Cardiac muscle cell (in vitro differentiated cells and primary cell): ENCODE measurements at places on chromosomes 6 and 20. TPM values are rescaled to one million over a fixed set of nuclear protein-coding genes. Genes with fewer than 3 reads are reported as not detected.

DNA sequence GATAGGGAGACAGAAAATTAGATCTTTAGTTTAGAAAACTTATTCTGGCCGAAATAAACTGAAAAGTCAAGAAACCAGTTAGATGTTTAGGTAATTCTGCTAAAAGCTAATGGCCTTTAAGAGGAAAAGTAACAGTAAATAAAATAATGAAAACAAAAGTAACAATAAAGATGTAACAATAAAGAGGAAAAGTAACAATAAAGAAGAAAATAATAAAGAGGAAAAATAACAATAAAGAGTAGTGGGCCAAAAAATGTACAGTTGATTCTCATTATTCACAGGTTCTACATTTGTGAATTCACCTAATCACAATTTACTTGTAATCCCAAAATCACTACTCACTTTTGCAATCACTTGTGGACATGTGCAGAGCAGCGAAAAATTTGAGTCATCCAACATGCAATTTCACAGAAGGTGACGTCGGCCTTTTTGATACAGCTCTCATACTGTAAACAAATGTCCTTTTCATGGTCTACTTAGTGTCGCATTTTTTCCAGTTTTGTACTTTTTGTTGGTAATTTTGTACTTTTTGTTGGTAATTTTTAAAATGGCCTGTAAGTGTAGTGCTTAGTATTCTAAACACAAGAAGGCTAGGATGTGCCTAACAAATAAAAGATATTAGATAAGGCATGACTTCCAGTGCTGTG, 24.0 kb downstream of the HBS1L start:
- no peaks in the 10 kb centered on the region for H3K4me1 ChIP-seq
- H3K4me3 ChIP-seq: no peak overlapping the region
- DNase-seq: no peak
- H3K27ac ChIP-seq: no peak overlapping the region
- H3K27me3 ChIP-seq: no peaks in the 10 kb centered on the region

Gene GNMT
- total RNA-seq: 0.21 and 0.25 TPM in 2 replicates

GRCh38 chr6:25302151-25302550, 23.0 kb downstream of the CARMIL1 start:
- peak overlapping the region; percentile 46 for H3K27ac ChIP-seq
- no peaks in the 10 kb centered on the region for H3K36me3 ChIP-seq

DNA sequence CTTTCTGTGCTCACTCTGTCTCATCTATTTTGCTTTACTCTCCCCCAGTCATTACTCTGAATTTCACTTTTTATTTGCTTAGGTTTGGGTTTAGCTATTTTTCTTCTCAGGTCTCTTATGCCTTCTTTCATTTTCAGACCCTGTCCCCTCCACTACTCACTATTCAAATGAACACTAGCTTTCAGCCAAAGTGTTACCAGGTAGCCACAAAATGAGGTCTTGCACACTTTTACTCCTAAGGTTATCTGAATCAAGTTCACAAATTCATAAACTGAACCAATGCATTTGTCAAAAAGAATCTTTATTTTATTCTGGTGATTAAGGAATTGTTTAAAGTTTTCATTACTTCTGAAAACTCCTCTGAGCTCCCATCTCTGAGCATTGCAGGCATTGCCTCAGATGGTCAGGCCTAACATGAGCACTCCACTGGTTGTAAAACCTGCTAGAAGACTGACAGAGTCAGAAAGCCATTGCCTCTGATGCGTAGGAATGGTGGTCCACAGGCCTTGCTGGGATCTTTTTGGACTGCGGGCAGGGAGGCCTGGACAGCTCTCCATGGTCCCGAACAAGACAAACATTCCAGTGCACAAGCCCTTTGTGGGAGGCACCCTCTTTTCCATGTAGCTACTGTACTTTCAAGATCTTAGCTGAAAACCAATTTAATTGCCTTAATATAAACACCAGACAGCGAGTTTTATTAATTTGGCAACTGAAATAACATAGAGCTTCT, 48.5 kb downstream of the FYN start:
- DNase-seq: no peak
- no peaks in the 10 kb centered on the region for H3K36me3 ChIP-seq
- H3K27ac ChIP-seq: no peak overlapping the region
- H3K4me3 ChIP-seq: no peak overlapping the region

DNA sequence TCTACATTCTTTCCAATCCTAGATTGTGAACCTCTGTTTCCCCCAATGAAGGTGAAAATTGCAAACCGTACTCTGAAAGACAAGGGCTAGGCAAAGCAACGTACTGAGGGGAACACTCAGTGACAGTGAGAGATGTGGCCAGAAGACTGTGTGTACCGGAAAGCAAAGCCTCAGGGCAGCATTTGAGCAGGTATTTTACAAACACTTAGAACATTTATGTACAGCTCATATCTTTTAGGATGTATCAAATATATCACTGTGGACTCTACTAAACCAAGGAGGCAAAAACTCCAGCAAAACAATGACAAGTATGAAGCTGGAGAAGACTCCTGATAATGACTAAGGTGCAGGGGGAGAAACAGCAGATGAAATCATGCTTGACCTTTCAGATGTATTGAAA, 236.9 kb downstream of the FOXC1 start:
- DNase-seq: no peak
- H3K27ac ChIP-seq: no peak overlapping the region
- peaks cover 2% of the 10 kb centered on the region for H3K27me3 ChIP-seq
- H3K4me1 ChIP-seq: peaks cover 17% of the 10 kb centered on the region
- no peak overlapping the region for H3K4me3 ChIP-seq

Gene ANKRD66
- not detected in 2 replicates for total RNA-seq

GRCh38 chr6:16851758-16852157, 90.5 kb upstream of the ATXN1 start:
- no peak overlapping the region for H3K4me3 ChIP-seq
- no peaks in the 10 kb centered on the region for H3K36me3 ChIP-seq
- no peak overlapping the region for H3K27ac ChIP-seq
- no peaks in the 10 kb centered on the region for H3K27me3 ChIP-seq
- no peak for DNase-seq
- peaks cover 6% of the 10 kb centered on the region for H3K4me1 ChIP-seq

DNA sequence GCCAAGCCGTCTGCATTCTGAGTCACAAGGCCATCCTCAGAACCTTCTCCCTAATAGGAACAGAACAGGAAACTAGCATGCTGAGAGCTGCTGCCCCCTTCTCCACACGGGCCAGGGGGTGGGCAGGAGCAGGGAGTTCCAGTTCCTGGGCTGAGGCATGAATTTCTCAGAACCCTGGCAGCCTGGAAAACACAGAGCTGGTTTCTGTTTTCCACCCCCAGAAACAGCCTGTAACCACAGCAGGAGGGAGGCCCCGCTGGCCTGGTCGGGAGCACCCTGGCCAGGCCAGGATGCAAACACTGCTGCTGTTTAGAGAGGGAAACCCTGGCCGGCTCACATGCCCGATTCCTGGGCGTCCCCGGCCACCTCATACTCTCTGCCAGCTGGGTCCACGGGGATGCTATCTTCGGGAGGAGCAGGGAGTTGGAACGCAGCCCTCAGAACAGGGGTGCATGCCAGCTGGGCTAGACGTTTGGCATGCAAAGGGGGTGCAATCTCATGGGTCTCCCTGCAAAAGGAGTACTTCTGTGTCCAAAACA, 130.1 kb downstream of the NFATC2 start:
- peak; percentile 57 for DNase-seq
- peaks cover 12% of the 10 kb centered on the region for H3K36me3 ChIP-seq
- peaks cover 6% of the 10 kb centered on the region for H3K4me1 ChIP-seq
- no peaks in the 10 kb centered on the region for H3K27me3 ChIP-seq
- peak overlapping the region; percentile 39 for H3K27ac ChIP-seq

Gene DUSP15
- total RNA-seq: 20.3 and 23.6 TPM in 2 replicates

Gene SRMS
- not detected in 2 replicates for total RNA-seq

DNA sequence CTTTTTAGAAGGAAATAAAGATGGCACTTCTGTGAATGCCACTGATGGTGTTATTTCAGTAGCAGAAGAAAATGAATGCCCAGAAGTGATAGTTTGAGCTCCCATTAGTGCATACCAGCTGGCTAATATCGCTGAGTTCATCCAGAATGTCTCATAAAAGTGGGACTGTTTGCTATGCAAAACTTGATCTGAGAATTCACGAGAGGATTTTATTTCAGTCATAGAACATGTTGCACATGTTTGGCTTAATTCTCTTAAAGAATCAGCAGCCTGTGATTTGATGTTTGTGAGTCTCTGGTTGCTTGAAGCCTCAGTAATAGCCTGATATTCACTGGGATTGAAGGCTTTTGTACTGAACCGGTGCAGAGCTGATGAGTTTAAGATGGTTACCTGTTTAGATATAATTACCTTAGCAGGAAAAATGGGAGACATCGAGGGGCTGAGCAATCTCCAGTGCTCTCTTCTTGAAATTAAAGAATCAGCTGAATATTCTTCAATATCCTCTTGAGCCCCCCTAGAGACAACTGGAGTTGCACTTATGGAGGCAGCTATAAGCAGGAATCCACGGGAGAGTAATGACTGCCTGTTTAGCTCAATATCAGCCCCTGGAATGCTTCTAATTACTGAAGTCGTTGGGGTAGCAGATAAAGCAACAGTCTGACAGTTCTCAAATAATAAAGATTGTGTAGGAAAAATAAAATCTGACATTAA, 955.5 kb downstream of the PHF3 start:
- no peak overlapping the region for H3K27ac ChIP-seq
- H3K4me3 ChIP-seq: no peak overlapping the region
- no peaks in the 10 kb centered on the region for H3K4me1 ChIP-seq
- no peaks in the 10 kb centered on the region for H3K36me3 ChIP-seq

- no peaks in the 10 kb centered on the region for H3K36me3 ChIP-seq
- no peak overlapping the region for H3K27ac ChIP-seq
- DNase-seq: no peak
- no peaks in the 10 kb centered on the region for H3K27me3 ChIP-seq
These were observed 151.6 kb upstream of the GMDS start for GRCh38 chr6:2396846-2397630.

Gene SNAP91
- total RNA-seq: 18.3 and 26.0 TPM in 2 replicates

Gene TAF4
- total RNA-seq: 8.8 and 21.1 TPM in 2 replicates

Gene BPIFB4
- total RNA-seq: not detected in 2 replicates

Gene SMIM26
- 152 and 213 TPM in 2 replicates for total RNA-seq

GRCh38 chr6:5237805-5238204, 22.9 kb downstream of the LYRM4 start:
- H3K27ac ChIP-seq: no peak overlapping the region
- no peak overlapping the region for H3K4me3 ChIP-seq
- no peaks in the 10 kb centered on the region for H3K36me3 ChIP-seq
- H3K4me1 ChIP-seq: no peaks in the 10 kb centered on the region
- no peak for DNase-seq

DNA sequence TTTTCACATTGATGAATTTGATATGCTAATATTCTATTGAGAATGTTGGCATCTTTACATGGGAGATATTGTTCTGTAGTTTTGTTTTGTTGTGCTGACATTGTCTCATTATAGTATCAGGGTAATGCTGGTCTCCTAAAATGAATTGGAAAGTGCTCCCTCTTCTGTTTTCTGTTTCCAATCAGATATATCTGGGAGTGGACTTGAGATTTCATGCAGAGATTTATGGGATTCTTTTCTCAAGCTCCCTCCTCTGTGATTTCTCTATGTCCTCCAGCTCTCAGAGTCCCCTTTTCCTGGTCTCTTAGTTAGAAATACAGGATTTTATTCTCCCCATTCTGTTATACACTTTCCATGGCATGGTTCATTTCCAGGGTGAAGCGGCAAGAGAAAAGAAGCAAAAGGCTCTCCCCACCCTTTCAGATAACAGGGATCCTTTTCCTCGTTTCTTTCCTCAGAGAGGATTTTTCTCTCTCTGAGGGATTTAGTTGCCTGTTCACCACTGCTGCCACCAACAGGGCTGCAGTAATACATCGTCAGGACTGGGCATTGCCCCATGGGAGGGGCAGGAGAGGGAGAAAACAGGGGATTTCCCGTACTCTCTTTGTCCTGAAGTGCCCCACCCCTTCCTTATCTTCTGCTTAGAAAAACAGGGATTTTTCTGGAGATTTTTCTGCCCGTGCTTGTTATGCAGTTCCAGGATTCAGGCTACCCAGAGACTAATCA, 59.3 kb upstream of the STMND1 start:
- H3K27me3 ChIP-seq: no peaks in the 10 kb centered on the region
- no peak overlapping the region for H3K4me3 ChIP-seq
- H3K36me3 ChIP-seq: no peaks in the 10 kb centered on the region

GRCh38 chr6:25490018-25490801, 161.8 kb upstream of the SCGN start:
- peaks cover 5% of the 10 kb centered on the region for H3K36me3 ChIP-seq
- H3K27me3 ChIP-seq: no peaks in the 10 kb centered on the region
- peaks cover 42% of the 10 kb centered on the region for H3K4me1 ChIP-seq

DNA sequence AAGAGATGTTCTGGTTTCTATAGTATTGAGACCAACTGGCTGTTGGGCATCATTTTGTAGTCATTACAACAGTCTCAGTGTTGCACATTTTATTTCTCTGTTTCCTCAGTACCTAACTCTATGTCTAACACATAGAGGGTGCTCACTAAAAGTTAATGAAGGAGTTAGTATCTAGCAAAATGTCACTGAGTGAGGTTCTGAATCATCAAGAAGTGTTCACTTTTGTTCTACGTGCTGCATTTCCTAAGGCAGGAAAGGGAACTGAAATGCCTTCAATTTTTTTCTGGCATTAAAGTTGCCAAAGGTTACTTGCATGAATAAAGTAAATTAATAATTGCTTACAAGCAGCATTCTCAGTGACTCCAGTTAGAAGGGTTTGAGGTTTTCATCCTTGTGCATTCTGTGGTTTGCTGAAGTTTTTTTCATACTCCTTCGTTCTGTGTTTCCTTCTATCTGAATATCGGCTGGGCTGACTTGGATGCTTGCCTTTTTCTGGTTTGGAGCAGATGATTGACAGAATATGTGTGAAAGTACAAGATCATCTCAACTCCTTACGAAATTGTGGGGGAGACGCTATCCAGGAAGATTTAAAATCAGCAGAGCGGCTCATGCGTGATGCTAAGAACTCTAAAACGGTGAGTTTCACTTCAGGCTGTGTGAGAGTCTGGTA, 114.5 kb upstream of the SCGN start:
- no peak overlapping the region for H3K27ac ChIP-seq
- no peaks in the 10 kb centered on the region for H3K27me3 ChIP-seq
- H3K4me3 ChIP-seq: no peak overlapping the region
- peak; percentile 76 for DNase-seq

- DNase-seq: peak; percentile 11
- H3K27me3 ChIP-seq: no peaks in the 10 kb centered on the region
- peak overlapping the region; percentile 44 for H3K27ac ChIP-seq
- no peaks in the 10 kb centered on the region for H3K36me3 ChIP-seq
These were observed 1.6 kb downstream of the DNAJC5 start for GRCh38 chr20:63896264-63897105.

Gene RNF182
- 0.78 and 1.3 TPM in 2 replicates for total RNA-seq

DNA sequence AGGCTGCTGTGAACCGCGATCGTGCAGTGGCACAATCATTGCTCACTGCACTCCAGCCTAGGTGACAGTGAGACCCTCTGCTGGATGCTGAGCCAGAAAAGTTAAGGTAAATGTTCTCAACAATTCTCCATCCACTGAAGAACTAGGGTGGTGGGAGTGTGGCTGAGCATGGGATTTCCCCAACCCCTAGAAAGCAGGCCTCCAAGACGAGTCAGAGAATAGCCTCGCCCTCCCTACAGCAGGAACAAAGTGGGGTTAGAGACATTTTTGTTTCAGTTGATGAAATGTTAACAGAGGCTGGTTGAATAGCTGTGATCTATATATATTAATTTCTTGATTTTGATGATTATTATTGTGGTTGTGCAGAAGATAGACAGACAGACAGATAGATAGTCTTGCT, 6.1 kb upstream of the ALDH8A1 start:
- DNase-seq: no peak
- no peak overlapping the region for H3K4me3 ChIP-seq
- H3K27ac ChIP-seq: no peak overlapping the region
- H3K36me3 ChIP-seq: no peaks in the 10 kb centered on the region
- no peaks in the 10 kb centered on the region for H3K4me1 ChIP-seq

GRCh38 chr6:116011520-116011919, 49.2 kb downstream of the FRK start:
- no peaks in the 10 kb centered on the region for H3K4me1 ChIP-seq
- no peaks in the 10 kb centered on the region for H3K27me3 ChIP-seq
- H3K27ac ChIP-seq: no peak overlapping the region
- no peaks in the 10 kb centered on the region for H3K36me3 ChIP-seq
- no peak overlapping the region for H3K4me3 ChIP-seq
- no peak for DNase-seq
